Lung (tissue), 17 donors: ENCODE measurements at places on chromosomes 1 and 21. TPM values are rescaled to one million over a fixed set of nuclear protein-coding genes. Genes with fewer than 3 reads are reported as not detected.

Gene KRTAP6-3
- total RNA-seq = not detected

DNA sequence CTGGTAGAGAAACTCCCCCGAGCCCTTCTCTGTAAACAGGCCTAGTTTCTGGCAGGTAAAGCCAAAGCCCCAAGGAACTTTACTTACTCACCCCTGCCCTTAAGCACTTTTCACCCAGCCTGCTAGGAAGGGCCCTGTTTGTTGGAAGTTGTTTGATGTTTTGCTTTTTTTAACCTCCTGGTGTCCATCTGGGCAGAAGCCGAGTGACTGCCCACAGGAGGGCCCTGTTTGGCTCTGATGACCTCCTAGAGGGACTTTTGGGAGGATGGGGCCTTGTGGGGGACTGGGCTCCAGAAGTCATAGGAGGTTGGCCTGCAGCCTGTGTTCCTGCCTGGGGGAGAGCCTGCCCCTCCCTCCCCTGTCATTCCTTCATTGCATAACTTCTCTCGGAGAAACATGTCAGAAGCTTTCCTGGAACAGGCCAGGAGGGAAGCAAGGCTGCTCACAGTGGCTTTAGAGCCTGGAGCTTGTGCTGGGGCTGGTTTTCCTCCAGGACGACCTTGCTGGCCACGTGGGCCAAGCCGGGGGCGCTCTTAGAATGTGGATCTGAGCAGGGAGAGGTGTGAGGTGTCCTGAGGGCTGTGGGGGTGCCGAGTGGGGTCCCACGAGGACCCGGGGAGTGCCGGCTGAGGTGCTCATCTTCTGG is 33.9 kb downstream of the COQ8A start:
- DNase-seq = peak; percentile 54

Gene VHLL
- not detected for total RNA-seq

- no peak for DNase-seq
These were observed 48.6 kb downstream of the CEP350 start for GRCh38 chr1:180003026-180003695.

Gene MMEL1
- 5.9 TPM for total RNA-seq

DNA sequence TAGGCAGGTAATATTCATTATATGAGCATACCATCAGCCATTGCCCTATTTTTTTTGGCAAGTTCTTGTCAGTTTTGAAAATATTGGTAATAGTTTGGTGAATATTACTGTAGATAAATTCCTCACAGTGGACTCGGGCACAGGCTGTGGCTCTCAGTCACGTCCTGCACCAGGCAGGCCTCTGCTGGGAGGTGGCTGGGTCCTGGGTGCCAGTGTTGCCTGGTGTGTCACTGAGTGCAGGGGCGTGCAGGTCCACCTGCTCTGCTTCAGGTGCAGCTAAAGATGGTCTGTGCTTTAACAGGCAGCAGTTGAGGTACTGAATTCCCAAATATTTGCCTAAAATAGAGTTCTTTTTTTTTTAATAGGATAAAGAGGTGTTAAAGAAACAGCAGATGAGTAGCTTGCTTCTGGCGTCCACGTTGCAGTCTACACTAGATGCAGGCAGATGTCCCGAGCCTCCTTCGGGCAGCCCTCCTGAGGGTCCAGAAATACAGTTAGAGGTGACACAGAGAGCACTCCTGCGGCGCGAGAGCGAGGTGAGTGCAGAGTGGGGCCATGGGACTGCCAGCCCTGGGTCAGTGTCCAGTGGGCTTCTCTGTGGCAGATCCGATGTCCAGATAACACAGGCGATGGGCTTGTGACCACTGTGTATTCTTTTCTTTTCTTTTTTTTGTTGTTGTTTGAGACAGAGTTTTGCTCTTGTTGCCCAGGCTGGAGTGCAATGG is 57.3 kb upstream of the DIP2A start:
- no peak for DNase-seq

Gene CHRM3
- total RNA-seq = 6.6 TPM

Gene NPHS2
- not detected for total RNA-seq

DNA sequence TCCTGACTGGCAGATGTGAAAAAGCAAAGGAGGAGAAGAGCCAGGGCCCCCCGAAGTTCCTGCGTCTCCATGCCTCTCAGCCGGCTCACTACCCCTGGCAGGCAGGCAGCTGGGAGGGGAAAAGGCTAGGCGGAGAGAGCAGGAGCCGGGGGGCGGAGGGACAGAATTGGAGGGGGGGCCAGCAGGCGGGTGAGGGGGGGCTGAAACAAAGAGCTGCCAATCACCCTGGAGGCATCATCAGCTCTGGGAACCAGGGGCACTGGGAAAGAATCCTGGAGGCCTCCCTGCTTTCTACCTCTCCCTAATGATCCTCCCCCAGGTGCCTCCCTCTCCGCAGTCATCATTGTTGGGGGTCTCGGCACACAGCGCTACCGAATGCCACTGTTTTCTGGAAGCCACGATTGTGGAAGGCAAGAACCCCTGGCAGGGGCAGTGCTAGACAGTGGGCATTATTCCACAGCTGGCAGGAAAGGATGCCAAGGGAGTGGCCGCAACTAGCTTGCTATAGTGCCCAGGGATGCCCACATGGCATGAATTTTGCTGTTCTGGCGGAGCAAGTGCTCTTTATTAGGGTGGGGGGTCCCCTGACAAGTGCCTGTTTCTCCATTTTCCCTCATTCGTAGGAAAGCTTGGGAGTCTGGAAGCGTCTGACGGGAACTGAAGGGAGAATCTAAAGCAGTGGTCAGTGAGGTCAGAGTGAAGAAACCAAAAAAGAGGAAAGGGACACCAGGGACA is at the start of gene THBS3:
Gene THBS3, minus strand, starts transcription at position 92 of the 735 bp plus-strand sequence. Its CDS starts 21 bp downstream, at position 71.
- DNase-seq = peak; percentile 55

DNA sequence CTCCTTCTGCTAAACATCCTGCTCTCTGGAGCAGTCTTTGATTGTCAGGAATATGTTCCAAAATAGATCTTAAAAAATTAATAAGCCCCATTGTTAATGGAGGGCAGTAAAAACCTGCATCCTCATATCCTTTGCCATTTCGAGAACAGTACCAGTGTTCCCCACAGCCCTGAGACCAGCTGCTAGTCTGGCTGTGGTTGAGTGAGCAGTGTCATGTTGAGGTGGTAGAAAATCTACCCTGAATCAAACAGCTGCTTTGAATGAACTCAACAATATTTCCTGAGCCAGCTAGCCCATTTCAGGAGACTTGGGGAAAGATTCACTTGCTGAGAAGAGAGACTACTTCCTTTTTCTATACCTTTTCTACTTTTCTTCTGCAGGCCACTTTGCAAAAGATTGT is 24.4 kb downstream of the FABP3 start:
- no peak for DNase-seq

DNA sequence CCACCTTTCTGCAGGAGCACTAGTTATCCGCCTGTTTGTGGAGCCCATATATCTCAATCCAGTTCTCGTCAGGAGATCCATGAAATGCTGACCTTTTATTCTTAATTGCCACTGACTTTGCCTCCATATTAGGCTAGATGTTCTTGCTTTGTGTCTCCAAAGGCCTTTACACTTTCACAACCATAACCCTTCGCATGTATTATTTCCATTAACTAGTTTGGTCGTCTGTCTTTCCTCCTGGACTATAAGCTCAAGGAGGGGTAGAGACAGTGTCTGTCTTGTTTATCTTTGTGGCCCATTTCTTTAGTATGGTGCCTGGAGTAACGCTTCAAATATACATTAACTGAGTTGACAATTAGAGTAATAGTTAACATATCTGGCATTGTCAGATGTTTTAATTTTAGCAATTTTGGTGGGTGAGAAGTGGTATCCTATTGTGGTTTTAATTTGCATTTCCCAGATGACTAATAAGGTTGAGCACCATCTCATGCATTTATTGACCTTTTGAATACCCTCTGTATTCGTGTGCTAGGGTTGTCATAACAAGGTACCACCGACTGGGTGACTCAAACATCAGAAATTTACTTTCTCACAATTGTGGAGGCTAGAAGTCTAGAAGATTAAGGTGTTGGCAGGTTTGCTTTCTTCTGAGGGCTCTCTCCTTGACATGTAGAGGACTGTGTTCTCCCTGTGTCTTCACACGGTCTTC is 21.7 kb upstream of the IL12RB2 start:
- DNase-seq = no peak

Gene REG4
- not detected for total RNA-seq

Gene NCF2
- 99.0 TPM for total RNA-seq

Gene ERG
- 26.1 TPM for total RNA-seq

- DNase-seq = no peak
These were observed 133.1 kb downstream of the SETD4 start for GRCh38 chr21:35927262-35927661.

DNA sequence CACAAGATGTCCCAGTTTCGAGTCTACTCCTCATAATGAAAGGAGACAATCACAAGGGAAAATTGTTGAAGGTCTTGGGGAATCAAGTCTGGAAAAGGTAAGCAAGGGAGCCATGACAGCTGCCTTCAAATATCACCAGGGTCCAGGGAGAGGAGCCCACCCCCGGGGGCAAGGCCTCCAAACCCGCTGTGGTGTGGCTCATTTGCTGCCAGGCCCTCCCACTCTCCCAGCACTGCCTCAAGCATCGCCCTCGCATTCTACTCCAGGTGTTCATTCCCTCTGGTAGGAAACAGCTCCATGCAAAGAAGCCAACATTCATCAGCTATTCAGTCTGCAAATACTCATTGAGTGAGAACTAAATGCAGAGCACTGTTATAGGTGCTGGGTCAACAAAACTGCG is 8.6 kb downstream of the S100A9 start:
- DNase-seq = no peak

DNA sequence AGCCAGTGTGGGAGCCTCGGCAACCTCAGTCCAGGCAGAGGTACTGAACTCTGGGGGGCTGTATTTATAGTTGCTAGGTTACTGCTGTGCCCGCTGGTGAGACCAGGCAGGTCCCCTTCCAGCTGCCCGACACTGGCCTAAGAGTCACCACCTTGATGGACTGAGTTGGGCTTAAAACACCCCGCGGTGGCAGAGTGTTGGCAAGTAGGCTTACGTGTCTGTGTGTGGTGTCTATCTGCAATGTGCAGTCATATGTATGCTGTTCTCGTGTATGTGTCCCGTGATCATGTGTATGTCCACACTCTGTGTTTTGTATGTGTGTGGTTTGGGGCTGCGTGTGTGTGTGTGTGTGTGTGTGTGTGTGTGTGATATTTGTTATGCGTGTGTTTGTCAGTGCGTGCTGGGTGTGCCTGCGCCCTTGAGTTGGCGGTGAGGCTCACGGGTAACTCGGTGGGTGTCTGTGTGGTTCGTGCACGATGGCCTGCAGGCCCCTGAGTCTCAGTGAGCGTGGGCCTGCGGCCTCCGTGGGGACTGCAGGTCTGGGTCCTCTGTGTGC is 65.5 kb downstream of the MEF2D start:
- no peak for DNase-seq

Gene USH2A
- not detected for total RNA-seq

Gene FCMR
- 10.5 TPM for total RNA-seq

- DNase-seq = no peak
These were observed 112.1 kb upstream of the NEGR1 start for GRCh38 chr1:72394457-72394856.

- DNase-seq = no peak
These were observed 6.2 kb downstream of the DUSP23 start for GRCh38 chr1:159786966-159787365.

Gene TM2D1
- 32.6 TPM for total RNA-seq

DNA sequence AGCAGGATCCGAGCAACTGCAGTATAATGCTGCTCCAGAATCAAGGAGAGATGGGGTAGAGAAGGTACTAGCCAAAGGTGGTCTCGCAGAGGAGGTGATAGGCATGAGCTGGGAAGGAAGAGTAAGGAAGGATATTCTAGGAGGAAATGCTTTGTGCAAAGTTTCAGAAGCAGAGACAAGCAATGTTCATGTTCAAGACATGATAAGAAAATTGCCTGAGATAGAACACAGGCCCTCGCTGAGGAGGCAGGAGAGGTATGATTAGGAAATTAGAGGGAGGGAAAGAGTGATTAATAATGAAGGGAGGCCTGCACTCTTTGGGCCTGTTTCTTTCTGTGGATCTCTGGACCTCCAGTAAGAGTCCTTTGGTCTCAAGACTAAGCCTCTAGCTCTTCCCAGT is 12.9 kb upstream of the ETV3 start:
- no peak for DNase-seq

DNA sequence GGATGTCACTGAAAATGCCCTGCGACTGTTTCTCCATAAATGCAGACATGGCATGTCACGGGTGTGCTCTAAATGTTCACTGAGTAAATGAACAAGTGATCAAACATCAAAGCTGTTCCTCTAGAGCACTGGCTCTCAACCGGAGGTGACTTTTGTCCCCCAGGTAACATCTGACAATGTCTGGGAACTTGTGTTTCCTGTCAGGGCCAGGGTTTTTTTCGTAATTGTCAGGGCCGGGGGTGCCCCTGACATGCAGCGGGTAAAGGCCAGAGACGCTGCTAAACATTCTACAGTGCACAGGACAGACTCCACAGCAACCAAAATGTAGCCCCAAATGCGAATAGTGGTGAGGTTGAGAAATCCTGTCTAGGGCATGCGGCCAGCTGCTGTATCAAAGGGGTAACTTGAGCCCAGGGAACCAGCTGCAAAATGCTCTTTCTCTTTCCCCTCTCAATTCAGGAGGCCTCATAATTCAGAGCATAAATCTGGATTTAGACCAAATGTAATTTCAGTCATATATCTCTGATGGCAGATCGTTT is 2.0 kb downstream of the ALDH4A1 start:
- peak; percentile 82 for DNase-seq

DNA sequence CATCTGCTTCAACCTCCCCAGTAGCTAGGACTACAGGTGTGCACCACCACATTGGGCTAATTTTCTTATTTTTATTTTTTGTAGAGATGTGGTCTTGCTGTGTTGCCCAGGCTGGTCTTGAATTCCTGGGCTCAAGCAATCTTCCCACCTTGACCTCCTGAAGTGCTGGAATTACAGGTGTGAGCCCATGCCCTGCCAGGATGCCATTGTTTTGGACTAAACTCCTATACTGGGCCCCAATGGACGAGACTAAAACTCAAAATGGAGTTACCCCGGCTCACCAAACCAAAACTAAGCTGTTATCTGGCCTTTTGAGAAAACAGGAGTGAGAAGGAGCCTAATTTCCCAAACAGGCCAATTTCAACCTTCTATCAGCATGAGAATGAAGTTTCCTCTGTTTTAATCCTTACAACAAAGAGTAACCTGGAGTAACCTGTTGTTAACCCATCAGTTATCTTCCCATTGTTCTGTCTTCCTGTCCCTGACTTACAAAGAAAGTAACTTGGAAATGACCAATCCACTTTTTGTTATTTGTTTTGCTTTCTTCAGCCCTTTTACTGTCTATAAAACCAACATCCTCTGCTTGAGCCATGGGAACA is 29.6 kb downstream of the DMRTA2 start:
- DNase-seq = no peak

DNA sequence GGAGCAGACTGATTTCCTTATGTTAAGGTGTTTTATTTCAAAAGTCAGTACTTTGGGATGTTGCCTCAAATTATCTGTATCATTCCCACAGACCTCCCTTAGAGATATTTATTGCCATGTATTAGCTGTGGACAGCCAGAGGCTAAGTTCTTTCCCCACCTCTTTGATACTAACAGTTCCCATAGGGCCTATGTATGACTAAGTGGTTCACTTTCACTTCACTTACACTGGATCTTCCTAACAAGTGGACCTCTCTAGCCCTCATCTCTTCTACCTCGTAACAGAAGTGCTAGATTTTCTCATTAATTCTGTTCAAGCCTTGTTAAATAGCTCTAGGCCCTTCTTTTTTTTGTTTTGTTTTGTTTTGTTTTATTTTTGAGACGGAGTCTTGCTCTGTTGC is 6.2 kb downstream of the TRAF5 start:
- DNase-seq = no peak

- DNase-seq = peak; percentile 83
These were observed 414.7 kb upstream of the PROX1 start for GRCh38 chr1:213572912-213573647.

GRCh38 chr1:25573591-25573930 is 30.2 kb downstream of the LDLRAP1 start:
- DNase-seq = no peak
